ENCODE measurements at places on chromosomes 16 and 17.

- no peak for DNase-seq
Measured at GRCh38 chr17:7002288-7003047, 6.6 kb downstream of the ALOX12 start.

DNA sequence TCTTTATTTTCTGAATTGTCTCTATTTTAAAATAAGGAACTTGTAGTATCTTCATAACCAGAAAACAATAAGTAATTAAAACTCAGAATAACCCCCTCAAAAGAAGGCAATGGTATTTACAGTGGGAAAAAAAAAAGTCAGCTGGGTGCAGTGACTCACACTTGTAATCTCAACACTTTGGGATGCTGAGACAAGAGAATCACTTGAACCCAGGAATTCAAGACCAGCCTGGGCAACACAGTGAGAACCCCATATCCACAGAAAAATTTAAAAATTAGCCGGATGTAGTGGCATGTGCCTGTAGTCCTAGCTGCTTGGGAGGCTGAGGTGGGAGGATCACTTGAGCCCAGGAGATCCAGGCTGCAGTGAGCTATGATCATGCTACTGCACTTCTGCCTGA, 33.5 kb downstream of the ADAM11 start:
- no peak for DNase-seq

DNA sequence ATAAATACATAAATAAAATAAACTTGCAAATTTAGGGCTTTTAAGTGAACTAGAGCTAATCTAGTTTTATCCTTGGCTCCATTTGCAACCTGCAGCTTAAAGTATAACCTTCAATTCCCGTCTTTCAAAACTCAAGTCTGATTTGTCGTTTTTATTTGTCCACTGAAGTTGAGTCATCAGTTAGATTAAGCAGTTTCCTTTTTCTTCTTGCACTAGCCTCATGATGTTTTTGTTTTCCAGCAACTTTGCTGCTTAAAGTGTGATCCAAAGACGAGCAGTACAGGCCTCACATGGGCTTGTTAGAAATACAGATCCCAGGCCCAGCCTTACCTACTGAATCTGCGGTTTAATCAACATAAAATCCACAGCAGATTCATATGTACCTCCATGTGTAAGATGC, 13.8 kb downstream of the ARSG start:
- no peak for DNase-seq

DNA sequence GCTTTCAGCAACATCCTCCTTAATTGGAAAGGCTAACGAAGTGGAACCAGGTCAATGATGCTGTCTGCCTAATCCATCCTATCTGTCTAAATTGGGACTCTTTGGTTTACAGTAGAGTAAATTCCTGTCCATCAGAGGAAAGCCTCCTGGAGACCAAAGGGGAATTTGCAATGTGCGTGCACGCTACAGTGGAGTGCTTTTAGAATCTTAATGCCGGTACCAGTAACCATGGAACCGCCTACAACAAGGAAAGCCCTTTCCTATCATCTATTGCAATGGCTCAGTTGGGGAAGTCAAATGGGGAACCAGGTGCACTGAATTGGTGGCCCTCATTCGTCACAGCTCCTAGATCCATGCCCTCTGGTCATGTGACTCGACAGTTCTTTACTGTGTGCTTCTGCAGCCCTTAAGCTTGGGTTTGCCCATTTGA, 110.1 kb downstream of the XYLT1 start:
- DNase-seq = no peak

DNA sequence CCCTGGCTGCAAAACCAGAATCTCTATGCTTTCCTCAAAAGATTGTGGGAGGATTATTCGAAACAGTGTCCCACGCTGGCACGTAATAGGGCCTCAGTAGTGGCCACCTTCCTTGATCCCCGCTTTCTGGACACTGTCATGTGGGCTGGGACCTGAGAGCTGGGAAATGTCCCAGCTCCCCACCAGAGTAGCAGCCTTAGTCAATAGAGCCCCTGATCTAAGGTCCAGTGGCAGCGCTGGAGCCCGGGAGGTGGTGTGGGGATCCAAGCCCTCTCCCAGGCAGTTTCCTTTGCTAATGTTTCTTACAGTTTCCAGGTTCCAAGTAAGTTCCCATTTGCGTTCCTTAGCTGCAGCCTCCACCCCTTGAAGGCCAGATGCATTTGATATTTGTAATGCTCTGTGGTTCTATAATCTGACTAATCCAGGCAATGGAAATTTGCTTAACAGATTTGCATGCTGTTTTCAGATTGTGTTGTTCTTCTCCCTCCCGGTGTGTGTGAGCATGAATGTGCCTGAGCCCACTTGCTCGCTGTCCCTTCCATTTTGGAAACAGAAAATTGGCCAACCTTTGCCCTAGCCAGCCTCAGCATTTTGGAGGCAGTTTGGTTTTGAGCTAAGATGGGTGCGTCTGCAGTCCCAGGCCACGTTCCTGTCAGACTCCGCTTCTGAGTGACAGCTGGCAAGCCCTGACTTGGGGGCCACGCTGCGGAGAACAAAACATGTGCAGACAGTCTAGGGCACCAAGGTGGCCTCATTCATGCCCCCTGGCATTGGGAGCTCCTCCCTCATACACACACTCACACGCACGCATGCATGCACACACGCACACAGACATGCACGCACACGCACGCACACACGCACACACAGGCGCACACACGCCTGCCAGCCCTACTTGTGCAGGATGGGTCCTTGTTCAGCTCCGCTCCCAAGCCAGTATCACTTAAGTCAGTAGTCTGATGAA, 69.4 kb downstream of the CCDC182 start:
- no peak for DNase-seq

- DNase-seq = no peak
Measured at GRCh38 chr17:69433093-69433492, 18.6 kb downstream of the MAP2K6 start.

- DNase-seq = no peak
Measured at GRCh38 chr16:10982465-10983150, 38.2 kb downstream of the CLEC16A start.

DNA sequence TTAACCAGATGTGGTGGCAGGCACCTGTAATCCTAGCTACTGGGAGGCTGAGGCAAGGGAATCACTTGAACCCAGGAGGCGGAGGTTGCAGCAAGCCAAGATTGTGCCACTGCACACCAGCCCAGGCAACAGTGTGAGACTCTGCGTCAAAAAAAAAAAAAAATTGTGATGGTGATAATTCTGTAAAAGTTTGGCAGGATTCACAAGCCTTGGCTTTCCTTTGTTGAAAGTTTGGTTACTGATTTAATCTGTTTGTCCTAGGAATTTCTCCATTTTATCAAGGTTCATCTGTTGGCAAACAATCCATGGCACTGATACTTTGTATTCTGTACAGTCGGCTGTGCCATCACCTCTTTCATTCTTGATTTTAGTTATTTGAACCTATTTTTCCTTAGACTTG, 15.9 kb downstream of the EIF4A3 start:
- no peak for DNase-seq

- no peak for DNase-seq
Measured at GRCh38 chr17:62704381-62704971, 77.0 kb downstream of the MRC2 start.

DNA sequence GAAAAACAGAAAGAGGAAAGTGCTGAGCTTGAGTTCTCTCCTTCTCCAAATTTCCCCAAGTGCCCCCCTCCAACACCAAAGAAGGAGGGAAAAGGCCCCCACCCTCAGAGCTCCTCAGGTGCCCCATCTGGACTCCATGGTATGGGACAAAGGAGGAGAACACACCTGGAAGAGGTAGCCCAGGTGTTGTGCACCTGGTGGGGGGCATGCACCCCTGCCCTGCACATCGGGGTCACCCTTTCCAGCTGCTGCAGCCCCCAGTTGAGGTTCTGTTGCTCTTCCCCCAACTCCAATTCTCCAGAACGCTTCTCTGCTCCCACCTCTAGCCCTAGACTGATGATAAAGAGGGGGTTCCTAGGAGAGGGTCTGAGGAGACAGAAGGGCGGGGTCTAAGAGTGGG, 3.0 kb upstream of the COL1A1 start:
- no peak for DNase-seq

DNA sequence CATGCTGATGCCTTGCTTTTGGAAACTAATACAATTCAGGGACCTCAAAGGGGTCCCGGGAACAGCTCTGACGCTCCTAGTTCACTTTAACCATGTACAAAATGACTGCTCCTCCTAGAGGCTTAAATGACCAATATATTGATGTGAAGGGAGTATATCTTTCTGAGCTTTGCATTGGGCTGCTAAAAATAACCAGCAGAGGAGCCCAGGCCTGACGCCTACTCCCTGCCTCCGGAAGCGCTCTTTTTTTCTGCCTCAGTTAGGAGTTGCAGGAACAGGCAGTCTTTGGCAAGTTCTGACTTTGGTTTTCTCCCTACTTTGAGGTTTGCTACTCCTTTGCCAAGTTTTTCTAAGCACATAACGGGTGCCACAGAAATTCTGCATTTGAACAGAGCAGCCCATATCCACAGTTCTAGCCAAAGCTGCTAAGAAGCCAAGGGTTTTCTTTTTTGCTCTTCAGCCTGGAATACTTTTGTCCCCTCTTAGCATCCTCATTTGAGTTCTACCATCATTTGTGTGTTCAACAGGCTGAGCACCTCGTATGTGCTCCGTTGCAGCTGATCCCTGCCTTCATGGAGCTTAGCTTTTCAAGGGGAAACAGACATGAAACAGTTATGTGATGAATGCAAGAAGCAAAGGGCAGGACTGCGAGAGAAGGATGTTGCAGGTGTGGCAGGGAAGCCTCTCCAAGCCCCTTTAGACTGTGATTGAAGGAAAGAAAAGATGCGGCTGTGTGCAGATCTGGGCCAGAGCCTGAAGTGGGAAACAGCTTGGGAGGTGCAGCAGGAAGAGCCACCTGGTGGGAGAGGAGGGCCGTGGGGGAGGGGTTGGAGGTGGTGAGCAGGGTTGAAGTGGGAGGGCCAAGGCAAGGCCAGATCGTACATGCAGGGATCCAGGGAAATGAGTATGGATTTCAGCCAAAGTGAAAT, 2.8 kb upstream of the NAGPA start:
- DNase-seq = no peak

GRCh38 chr17:48995974-48996721, 1.0 kb upstream of the IGF2BP1 start:
- DNase-seq = no peak

DNA sequence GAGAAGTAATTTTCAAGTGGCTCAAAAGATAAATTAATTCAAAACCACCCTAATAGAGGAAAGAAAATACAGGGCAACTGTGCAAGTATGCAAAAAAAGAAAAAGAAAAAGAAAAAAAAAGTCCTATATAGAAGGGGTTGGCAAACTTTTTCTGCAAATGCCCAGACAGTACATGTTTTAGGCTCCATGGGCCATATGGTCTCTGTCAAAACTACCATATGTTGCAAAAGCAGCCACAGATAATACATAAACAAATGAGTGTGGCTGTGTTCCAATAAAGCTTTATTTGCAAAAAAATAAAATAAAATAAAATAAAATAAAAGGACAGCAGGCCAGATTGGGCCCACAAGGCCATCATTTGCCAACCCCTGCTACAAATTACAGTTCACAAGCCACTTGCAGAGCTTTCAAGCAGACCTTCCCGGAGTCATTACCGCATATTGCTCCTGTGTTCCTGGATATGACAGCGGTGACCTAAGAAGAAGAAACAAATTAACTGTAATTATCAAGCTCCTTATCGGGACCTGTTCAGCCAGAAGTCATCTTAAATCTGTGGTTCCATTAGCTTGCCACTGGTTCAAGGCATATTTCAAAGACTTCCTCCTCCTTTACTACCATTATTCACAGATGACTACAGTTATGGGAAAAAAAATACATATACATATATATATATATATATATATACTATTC, 15.9 kb downstream of the ZC3H7A start:
- no peak for DNase-seq

- no peak for DNase-seq
Measured at GRCh38 chr17:50394711-50395110, 2.6 kb downstream of the LRRC59 start.

DNA sequence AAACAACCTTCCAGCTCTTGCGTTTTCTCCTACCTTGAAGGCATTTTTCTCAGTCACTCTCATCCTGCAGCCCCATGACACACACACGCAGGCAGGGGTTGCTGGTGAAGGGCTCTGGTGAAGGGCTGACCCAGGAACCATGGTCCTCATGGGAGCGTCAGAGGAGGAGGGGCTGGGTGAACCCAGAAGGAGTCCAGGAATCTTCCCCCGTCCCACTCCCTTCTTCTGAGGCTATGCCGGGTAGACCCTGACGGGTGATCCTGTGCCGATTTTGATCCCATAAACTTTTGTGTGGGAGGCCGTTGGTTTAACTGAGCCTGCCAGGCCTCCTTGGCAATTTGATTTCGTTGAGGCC, 278.4 kb upstream of the FOXF1 start:
- DNase-seq = no peak

DNA sequence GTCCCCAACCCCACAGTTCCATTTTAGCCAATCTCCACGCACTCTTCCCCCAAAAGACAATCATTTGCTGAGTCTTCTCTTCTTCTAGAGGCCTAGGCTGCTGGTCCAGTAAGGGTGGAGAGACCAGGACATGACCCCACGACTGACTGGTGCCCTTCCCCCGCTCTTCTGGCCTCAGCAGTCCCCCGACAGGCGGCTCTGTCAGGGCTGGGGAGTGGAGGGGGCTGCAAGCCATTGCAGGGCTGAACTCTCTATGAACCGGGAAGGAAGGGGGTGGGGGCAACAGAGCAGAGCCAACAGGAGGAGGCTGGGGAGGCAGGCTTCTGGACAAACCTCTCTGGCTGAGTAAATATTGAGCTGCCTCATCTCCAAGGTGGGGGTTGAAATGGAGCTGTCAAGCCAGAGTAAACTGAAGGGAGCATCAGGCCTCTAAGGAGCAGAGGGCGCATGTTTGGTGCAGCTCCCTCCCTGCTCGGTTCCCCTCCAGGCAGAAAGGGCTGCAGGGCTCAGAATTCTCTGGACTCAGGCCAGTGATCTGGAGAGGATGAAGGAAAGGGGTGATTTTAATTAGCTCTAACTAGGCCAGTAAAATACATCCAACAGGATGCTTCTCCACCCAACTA, 8.7 kb downstream of the HOXB1 start:
- DNase-seq = no peak

DNA sequence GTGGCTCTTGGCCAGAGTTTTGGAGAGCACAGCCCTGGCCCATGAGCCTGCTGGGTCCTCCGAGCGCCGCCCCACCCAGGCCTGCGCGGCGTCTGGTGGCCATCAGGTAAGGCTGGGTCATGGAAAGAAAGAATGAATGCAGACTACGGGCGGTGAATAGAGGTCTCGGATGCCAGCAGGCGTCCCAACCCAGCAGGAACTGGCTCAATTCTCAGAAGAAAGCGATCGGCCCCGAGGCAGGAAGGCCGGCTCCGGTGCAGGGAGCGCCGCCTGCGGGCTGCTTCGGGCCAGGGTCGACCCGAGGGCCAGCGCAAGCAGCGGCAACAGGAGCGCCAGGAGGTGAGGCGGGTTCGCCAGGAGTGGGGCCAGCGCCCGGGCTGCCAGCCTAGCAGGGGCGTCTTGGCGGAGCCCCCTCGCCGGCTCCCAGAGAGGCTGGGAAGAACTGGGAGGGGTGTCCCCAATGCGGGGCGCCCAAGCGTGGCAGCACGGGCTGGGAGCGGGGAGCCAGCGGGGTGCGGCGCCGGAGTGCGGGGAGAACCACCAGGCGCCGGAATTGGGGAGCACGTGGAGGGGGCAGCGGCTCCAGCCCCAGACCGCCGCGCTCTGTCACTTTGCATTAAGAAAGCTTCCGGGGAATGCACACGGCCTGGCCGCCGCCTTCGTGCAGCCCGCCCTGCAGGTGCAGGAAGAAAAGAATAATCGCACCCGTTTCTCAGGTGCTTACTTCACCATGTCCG, 7.1 kb upstream of the TMC5 start:
- DNase-seq = no peak

All from activated T-helper 1 cell treated with Interleukin-2 at 50 U/mL for 16 hours (primary cell).